Neural progenitor cell (in vitro differentiated cells): ENCODE measurements at places on chromosomes 3 and 15. TPM values are rescaled to one million over a fixed set of nuclear protein-coding genes. Genes with fewer than 3 reads are reported as not detected.

Gene TMEM45A
- 53.8 and 82.7 TPM in 2 replicates for total RNA-seq

GRCh38 chr15:64875641-64876223, 34.0 kb downstream of the PLEKHO2 start:
- H3K4me3 ChIP-seq, result no peak overlapping the region
- no peaks in the 10 kb centered on the region for H3K36me3 ChIP-seq
- peaks cover 8% of the 10 kb centered on the region for H3K4me1 ChIP-seq
- no peak overlapping the region for H3K27ac ChIP-seq
- no peaks in the 10 kb centered on the region for H3K27me3 ChIP-seq

Gene ACP3
- not detected in 2 replicates for total RNA-seq

DNA sequence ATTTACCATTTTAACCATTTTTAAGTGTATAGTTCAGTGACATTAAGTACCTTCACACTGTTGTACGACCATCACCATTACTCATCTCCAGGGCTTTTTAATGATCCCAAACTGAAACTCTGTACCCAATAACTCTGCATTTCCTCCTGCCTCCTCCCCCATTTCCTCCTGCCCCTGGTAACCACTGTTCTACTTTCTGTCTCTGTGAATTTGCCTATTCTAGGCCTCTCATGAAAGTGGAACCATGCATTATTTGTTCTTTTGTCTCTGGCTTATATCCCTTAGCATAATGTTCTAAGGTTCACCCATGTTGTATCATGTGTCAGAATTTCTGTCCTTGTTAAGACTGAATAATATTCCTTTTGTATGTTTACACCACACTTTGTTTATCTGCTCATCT, 154.2 kb downstream of the MECOM start:
- DNase-seq, result no peak
- no peak overlapping the region for H3K4me3 ChIP-seq
- peaks cover 15% of the 10 kb centered on the region for H3K4me1 ChIP-seq
